ENCODE measurements at places on chromosomes 5 and 9.
A peak's percentile ranks its signal among the peaks of the same experiment; 100 is the strongest.

GRCh38 chr5:151097061-151097460 is 16.2 kb upstream of the TNIP1 start:
- no peak overlapping the region for H3K27ac ChIP-seq
- H3K36me3 ChIP-seq: no peaks in the 10 kb centered on the region
- H3K27me3 ChIP-seq: no peaks in the 10 kb centered on the region

DNA sequence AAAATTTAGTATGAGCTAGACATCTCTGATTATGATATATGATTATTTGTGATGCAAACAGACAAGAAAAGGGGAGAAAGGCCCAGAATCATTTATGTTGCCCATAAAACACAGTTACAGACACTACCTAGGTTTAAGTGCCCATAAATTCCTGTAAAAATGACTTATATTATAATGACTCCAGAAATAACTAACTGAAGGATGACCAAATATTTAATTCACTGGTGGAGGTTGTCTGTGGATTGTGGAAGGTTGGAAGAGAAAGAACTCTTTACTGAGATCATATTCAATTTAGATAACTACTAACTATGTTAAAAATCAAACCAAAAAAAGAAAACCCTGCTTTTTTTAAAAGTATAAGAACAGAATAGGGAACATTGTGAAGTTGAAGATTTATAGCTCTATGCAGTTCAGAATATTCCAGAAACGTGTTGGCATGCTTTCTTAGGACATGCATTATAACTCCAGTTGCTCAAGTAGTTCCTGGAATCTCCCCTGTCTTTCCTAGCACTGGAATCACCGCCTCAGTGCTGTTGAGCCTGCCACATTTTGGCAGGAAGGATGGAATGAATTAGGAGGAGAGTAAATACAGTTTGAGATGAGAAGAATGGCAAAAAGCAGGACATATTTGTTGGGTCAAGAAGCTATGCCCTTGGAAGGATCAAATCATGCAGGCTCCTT is 72.0 kb upstream of the PAPPA start:
- no peak overlapping the region for H3K4me3 ChIP-seq
- H3K27me3 ChIP-seq: no peaks in the 10 kb centered on the region
- no peaks in the 10 kb centered on the region for H3K4me1 ChIP-seq

DNA sequence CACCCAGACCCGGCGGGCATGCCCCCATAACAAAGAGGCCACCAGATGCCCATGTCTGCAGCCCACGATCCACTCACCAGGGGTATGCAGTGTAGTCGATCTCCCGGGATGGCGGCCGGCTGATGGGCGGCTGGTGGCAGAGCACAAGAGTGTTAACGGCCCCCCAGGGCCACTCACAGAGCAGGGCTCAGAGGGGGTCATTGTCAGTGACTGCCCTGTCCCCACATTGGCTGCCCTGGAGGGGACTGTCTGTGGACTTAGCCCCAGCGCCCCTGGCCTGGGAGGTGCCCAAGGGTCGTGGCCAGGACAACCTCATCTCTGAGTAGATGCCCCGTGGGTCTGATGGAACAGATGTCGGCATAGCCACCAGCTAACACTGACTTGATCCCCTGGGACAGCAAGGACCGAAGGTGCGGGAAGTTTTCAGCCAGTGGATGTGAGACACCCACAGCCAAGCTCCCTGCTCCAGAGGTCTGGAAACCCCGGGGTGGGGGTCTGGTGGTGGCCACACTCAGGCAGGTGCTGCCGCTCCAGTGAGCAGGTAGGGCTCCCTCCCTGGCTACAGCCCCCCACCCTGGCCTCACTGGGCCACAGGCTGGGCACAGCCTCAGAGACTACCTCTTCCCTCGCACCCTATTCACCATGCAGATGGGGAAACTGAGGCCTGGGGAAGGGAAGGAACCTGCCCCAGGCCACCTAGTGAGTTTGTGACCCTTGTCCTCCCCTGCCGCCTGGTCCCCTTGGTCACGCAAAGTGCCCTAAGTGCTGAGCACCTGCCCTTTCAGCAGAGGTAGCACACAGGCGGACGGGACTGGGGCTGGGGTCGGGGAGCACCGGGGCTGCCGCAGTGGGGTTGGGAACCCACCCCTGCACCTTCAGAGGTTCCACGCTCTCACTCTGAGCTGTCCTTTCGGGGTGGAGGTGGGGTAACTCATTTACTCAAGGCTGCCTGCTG is 38.1 kb upstream of the SARDH start:
- peaks cover 18% of the 10 kb centered on the region for H3K36me3 ChIP-seq
- H3K27ac ChIP-seq: no peak overlapping the region
- peak; percentile 67 for DNase-seq
- H3K4me1 ChIP-seq: no peaks in the 10 kb centered on the region
- no peak overlapping the region for H3K4me3 ChIP-seq

- no peak overlapping the region for H3K4me3 ChIP-seq
- no peak overlapping the region for H3K27ac ChIP-seq
- peaks cover 31% of the 10 kb centered on the region for H3K27me3 ChIP-seq
- H3K36me3 ChIP-seq: no peaks in the 10 kb centered on the region
Observed at GRCh38 chr9:21560281-21560745, 78.2 kb upstream of the IFNE start.

GRCh38 chr5:168796000-168796399 is 216.8 kb upstream of the PANK3 start:
- H3K27me3 ChIP-seq: no peaks in the 10 kb centered on the region
- no peaks in the 10 kb centered on the region for H3K36me3 ChIP-seq
- no peak for DNase-seq
- no peak overlapping the region for H3K4me3 ChIP-seq

Data from pancreas (tissue), 10 donors.